Osteocyte (in vitro differentiated cells): ENCODE measurements at places on chromosomes 11 and 22. TPM values are rescaled to one million over a fixed set of nuclear protein-coding genes. Genes with fewer than 3 reads are reported as not detected.

SNX32 gene
- total RNA-seq, result 4.0 and 4.1 TPM in 2 replicates

THRSP gene
- not detected in 2 replicates for total RNA-seq

DNA sequence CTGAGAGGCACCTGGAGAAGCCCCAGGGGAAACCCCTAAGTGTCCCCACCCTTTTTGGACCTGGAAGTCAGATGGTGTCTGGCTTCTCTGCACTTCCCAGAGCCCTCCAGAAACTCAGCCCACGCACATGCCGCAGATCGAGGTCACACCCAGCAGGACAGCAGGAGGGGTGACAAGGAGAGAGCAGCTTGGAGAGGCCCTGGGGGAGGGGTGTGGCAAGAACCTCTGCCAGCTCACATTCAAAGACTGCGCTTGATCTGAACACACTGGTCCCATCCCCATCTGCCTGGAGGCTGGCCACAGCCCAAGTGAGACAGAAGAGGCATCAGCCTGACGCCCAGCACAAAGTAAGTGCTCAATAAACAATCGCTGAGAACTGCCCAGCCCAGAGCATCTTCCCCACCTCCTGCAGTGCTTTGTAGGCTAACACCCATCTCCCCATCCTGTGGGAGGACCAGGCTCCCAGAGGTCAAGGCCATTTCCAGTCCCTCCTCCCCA lies 21.4 kb downstream of the TMPRSS6 start:
- no peak overlapping the region for H3K27ac ChIP-seq
- H3K36me3 ChIP-seq, result no peaks in the 10 kb centered on the region
- H3K27me3 ChIP-seq, result peaks cover 22% of the 10 kb centered on the region
- no peak overlapping the region for H3K4me3 ChIP-seq
- no peak for DNase-seq

DNA sequence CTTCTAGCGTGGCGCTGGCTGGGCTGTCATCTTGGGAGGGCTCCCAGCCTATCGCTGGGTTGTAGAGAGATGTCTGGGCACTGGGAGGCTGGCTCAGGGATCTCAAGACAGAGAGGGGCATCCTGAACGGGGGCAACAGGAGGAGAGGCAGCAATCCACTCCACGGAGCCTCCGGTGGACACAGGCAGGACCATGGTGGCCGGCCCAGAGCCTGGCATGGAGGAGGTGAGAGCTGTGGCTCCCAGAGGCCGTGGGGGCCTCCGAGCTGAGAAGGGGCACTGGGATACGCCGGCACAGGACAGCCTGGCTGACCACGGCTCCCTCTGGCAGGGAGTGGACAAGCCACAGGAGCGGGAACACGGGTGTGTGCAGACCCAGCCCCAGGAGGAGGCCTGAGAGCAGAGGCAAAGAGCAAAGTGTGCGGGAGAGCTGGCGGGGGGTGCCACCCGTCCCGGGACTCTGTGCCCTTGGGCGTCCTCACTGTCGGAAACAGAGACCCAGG lies 9.1 kb downstream of the MRGPRF start:
- H3K27me3 ChIP-seq, result no peaks in the 10 kb centered on the region
- peaks cover 5% of the 10 kb centered on the region for H3K36me3 ChIP-seq
- H3K4me3 ChIP-seq, result no peak overlapping the region
- no peak overlapping the region for H3K27ac ChIP-seq
- peaks cover 64% of the 10 kb centered on the region for H3K4me1 ChIP-seq
- DNase-seq, result no peak

GRCh38 chr11:7032692-7033091 lies 12.4 kb downstream of the NLRP14 start:
- H3K27ac ChIP-seq, result no peak overlapping the region
- no peaks in the 10 kb centered on the region for H3K36me3 ChIP-seq
- H3K4me1 ChIP-seq, result no peaks in the 10 kb centered on the region
- peaks cover 27% of the 10 kb centered on the region for H3K27me3 ChIP-seq
- H3K4me3 ChIP-seq, result no peak overlapping the region

DNA sequence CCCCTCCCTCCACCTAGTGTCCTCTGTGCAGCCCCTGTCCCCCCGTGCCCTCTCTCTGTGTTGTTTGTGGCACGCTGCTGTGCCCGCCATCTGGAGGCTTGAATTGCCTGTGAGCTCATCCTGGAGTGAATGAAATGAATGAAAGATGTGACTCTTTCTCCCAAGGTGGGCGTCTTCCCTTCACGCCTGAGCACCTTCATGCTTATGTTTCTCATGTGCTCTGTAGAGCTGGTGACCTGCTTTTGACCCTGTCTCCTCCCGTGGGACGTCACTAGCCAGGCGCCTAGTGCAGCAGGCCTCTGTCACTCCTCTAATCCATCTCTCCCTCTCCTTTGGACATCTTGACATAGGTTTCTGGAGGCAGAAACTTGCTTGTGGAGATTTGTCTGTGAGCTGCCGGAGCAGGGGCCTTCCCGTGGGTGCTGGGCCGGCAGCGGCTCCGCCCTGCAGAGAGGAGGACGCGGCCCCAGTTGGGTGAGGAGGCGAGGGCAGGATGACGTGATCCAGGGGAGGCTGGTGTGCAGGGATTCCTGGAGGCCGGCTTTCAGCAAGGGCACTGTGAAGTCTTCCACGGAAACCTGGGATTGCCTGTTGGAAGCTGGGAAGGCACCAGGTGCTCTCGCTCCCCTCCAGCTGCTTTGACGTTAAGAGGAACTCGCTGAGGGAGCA lies 40.6 kb downstream of the MUC6 start:
- no peak overlapping the region for H3K27ac ChIP-seq
- no peaks in the 10 kb centered on the region for H3K27me3 ChIP-seq
- DNase-seq, result no peak
- H3K4me1 ChIP-seq, result peaks cover 2% of the 10 kb centered on the region

GRCh38 chr11:133934599-133935550 lies 21.9 kb downstream of the IGSF9B start:
- H3K4me3 ChIP-seq, result no peak overlapping the region
- H3K4me1 ChIP-seq, result no peaks in the 10 kb centered on the region
- H3K27ac ChIP-seq, result no peak overlapping the region
- no peaks in the 10 kb centered on the region for H3K36me3 ChIP-seq
- no peaks in the 10 kb centered on the region for H3K27me3 ChIP-seq

GSTT2 gene
- total RNA-seq, result not detected in 2 replicates

DEPDC7 gene
- total RNA-seq, result 2.9 and 3.7 TPM in 2 replicates

- no peak overlapping the region for H3K27ac ChIP-seq
- peaks cover 66% of the 10 kb centered on the region for H3K27me3 ChIP-seq
- no peaks in the 10 kb centered on the region for H3K4me1 ChIP-seq
- H3K36me3 ChIP-seq, result no peaks in the 10 kb centered on the region
Observed at GRCh38 chr11:67691149-67691548, 16.7 kb upstream of the ALDH3B2 start.

DNA sequence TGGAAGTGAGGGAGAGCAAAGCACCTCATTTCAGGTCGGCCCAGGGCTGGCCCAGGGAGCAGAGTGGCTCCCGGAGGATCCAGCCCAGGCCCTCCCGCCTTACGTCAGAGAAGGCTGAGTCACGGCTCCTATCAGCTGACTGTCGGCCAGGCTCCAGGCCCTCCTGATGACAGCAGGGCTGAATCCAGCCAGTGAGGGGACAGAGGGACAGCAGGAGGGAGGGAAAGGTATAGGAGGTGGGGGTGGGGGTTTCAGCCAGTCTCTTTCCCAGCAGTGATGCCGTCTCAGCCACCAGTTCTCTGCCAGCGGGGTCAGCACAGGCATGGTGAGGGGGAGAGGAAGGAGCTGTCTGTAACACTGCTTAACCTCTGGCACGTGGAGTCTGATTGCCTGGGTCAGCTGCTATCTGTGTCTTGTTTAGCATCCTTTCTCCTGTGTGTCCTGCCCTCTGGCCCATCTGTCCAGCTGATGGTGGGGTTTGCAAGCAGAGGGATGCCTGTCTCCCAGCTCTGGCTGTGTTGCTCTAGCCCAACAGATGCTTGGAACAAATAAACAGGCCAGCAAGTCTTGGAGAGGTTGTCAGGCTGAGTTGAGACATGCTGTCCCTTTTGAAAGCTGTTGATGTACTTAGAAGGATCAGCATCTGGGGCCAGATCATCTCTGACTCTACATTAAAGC lies 74.0 kb downstream of the ADAMTS15 start:
- no peaks in the 10 kb centered on the region for H3K36me3 ChIP-seq
- peak overlapping the region; percentile 45 for H3K27ac ChIP-seq
- no peak for DNase-seq
- no peaks in the 10 kb centered on the region for H3K27me3 ChIP-seq
- no peak overlapping the region for H3K4me3 ChIP-seq

DNA sequence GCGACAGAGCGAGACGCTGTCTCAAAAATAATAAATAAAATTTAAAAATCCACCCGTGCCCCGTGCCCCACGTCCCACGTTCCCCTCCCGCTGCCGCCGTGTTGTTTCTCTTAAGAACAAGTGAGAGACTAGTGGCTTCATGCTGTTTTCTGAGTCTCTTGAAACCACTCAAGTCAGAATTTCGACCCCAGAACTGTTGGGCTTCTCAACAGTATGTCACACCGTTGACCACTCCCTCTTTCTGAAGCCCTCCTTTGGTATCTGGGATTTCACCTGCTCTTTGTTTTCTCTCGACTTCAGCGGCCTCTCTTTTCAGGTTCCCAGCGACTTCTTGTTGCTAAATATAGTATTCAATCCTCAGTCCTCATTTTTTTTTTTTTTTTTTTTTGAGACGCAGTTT lies 974 bp downstream of the PPIL2 start:
- peak overlapping the region; percentile 96 for H3K27ac ChIP-seq
- H3K4me3 ChIP-seq, result peak overlapping the region; percentile 99
- no peaks in the 10 kb centered on the region for H3K27me3 ChIP-seq
- H3K4me1 ChIP-seq, result peaks cover 14% of the 10 kb centered on the region

ZW10 gene
- total RNA-seq, result 14.3 and 14.7 TPM in 2 replicates

DNA sequence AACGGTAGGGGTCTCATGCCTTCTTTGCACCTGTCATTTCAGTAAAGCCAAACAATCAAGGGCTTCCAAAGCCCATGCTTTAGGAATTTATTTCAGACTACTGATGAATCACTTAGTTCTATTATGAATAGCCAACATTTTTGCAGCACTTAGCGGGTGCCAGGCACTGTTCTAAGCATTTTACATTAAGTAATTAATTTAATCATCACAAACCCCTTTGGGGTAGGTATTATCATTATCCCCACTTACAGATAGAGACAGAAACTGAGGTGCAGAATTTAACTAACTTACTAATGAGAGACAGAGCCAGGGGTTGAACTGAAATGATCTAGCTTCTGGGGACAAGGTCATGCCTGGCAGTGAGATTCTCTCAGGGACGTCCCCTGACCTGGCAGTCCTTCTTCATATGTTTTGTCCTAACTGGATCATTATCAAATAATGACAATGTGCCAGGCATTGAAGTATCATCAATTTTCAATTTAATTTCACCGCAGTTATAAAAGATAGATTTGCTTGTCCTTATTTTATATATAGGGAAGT lies 31.7 kb upstream of the NAV2 start:
- H3K4me3 ChIP-seq, result no peak overlapping the region
- H3K4me1 ChIP-seq, result peaks cover 58% of the 10 kb centered on the region
- H3K36me3 ChIP-seq, result no peaks in the 10 kb centered on the region
- DNase-seq, result no peak
- H3K27ac ChIP-seq, result peak overlapping the region; percentile 93
- H3K27me3 ChIP-seq, result no peaks in the 10 kb centered on the region

CHST1 gene
- 0.16 and 0.67 TPM in 2 replicates for total RNA-seq

DNA sequence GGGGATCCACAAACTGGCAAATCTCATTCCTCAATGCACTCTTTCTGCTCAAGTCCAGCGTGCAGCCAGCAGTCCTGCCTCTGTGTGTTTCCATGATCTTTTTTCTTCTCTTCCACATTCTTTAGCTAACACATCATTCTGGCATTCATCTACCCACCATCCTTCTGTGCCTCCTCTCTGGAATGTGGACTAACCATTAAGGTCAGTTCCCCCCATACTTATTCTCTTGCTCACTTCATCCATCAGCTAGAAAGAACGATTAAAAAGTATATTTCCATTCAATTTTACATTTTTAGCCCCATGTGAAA lies 7.8 kb downstream of the KIRREL3 start:
- no peak for DNase-seq
- H3K36me3 ChIP-seq, result no peaks in the 10 kb centered on the region
- H3K27me3 ChIP-seq, result no peaks in the 10 kb centered on the region
- H3K4me3 ChIP-seq, result no peak overlapping the region
- H3K27ac ChIP-seq, result peak overlapping the region; percentile 84
- H3K4me1 ChIP-seq, result peaks cover 44% of the 10 kb centered on the region

YPEL1 gene
- 14.7 and 15.1 TPM in 2 replicates for total RNA-seq

TXNRD2 gene
- total RNA-seq, result 12.6 and 13.1 TPM in 2 replicates

GRCh38 chr11:8683115-8683807 lies 669 bp downstream of the RPL27A start:
- peak overlapping the region; percentile 88 for H3K4me3 ChIP-seq
- DNase-seq, result no peak
- H3K27ac ChIP-seq, result peak overlapping the region; percentile 97
- peaks cover 53% of the 10 kb centered on the region for H3K4me1 ChIP-seq
- peaks cover 33% of the 10 kb centered on the region for H3K36me3 ChIP-seq

NXF1 gene
- 92.4 and 97.5 TPM in 2 replicates for total RNA-seq

DNA sequence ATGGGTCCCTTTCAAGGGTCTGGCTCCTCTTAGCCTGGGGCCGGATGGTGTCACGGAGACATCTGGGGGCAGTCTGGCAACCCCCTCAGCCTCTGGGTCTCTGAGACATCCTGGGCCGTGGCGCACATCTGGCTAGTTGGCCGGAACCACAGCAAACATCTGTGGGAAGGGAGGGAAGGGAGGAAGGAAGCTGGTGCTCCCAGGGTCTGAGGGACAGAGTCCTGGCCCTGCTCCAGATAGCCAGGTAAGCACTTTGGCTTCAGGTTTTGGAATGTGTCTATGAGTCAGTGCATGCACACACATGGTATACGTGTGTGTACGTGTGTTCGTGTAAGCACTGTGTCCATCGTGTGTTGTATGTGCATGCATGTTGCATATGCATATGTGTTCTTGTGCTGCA lies 225.1 kb downstream of the MN1 start:
- peaks cover 55% of the 10 kb centered on the region for H3K4me1 ChIP-seq
- no peaks in the 10 kb centered on the region for H3K36me3 ChIP-seq
- peak overlapping the region; percentile 89 for H3K27ac ChIP-seq
- no peak overlapping the region for H3K4me3 ChIP-seq
- no peak for DNase-seq

DNA sequence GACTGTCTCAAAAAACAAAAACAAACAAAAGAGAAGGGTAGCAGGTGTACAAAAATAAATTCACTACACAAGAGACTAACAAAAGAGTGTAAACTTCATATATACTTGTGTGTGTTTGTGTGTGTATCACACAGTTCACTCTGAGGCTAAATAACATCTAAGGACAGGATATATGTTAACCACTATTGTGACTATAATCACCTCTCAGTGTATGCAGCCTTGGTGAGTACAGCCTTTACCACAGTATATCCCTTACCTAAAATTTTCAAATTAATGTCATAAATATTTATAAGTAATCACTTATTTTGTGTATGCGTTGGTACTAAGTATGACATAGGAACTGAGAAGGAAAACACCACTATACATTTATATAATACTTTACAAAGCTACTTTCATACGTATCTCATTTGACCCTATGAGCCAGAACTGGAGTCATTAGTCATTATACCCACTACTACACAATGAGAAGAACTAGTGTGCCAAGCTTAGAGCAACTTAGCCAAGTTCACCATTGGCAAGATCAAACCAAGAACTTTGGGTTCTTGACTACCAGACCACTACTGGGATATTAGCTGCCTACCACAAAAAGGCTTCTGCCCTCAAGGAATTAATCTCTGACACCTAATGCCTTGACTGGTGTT lies 116.7 kb downstream of the SGSM3 start:
- H3K27ac ChIP-seq, result peak overlapping the region; percentile 91
- H3K36me3 ChIP-seq, result no peaks in the 10 kb centered on the region
- no peak for DNase-seq
- H3K4me3 ChIP-seq, result no peak overlapping the region
- peaks cover 52% of the 10 kb centered on the region for H3K4me1 ChIP-seq
